Heart left ventricle (tissue), 16 donors: ENCODE measurements at places on chromosomes 13 and 19. TPM values are rescaled to one million over a fixed set of nuclear protein-coding genes. Genes with fewer than 3 reads are reported as not detected.

The CARM1 gene
- total RNA-seq: 31.9 TPM

The EXOC3L2 gene
- 1.6 TPM for total RNA-seq

The IZUMO4 gene
- 1.7 TPM for total RNA-seq

The NLRP11 gene
- not detected for total RNA-seq

The CYP4F2 gene
- not detected for total RNA-seq

The ZNF260 gene
- 10.0 TPM for total RNA-seq

The TUBB4A gene
- 1.6 TPM for total RNA-seq

The SIGLEC7 gene
- 0.63 TPM for total RNA-seq

The CCNA1 gene
- total RNA-seq: 0.31 TPM

The ARL11 gene
- 0.95 TPM for total RNA-seq

The SRRM5 gene
- total RNA-seq: 0.09 TPM

The MIR17HG gene
- 1.3 TPM for total RNA-seq

The TEKTIP1 gene
- total RNA-seq: 1.8 TPM

The PNMA8B gene
- total RNA-seq: 0.38 TPM

The FUT6 gene
- total RNA-seq: not detected

The CNN1 gene
- total RNA-seq: 178 TPM

The SMIM24 gene
- not detected for total RNA-seq

The ZNF160 gene
- 15.9 TPM for total RNA-seq

The RFPL4A gene
- total RNA-seq: not detected

The WBP4 gene
- 22.0 TPM for total RNA-seq

The ANKRD10 gene
- total RNA-seq: 49.7 TPM

The ZNF763 gene
- 5.5 TPM for total RNA-seq

The PAK4 gene
- 18.1 TPM for total RNA-seq

The NTF4 gene
- total RNA-seq: not detected
